ENCODE measurements at places on chromosomes 13 and 19.
A peak's percentile ranks its signal among the peaks of the same experiment; 100 is the strongest.

- no peak for DNase-seq
Measured at GRCh38 chr13:20713014-20713376, 9.5 kb downstream of the IL17D start.

DNA sequence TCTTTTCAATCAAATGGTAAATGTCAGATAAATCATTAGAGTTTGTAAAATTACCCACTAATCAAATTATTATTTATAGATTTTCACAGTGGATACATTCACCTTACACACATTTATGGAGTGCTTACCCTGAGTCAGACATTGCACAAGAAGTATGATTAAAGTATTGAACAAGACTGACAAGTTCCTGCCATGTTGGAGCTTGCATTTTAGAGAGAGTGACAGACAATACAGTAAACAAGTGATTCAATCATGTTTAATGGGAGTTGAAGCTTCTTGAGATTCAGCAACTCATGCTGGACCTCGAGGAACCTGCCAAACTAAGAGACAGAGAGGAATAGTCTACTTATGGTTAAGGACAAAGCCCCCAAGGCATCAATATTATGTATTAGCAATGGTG lies 487.8 kb downstream of the PCDH17 start:
- DNase-seq, result no peak

DNA sequence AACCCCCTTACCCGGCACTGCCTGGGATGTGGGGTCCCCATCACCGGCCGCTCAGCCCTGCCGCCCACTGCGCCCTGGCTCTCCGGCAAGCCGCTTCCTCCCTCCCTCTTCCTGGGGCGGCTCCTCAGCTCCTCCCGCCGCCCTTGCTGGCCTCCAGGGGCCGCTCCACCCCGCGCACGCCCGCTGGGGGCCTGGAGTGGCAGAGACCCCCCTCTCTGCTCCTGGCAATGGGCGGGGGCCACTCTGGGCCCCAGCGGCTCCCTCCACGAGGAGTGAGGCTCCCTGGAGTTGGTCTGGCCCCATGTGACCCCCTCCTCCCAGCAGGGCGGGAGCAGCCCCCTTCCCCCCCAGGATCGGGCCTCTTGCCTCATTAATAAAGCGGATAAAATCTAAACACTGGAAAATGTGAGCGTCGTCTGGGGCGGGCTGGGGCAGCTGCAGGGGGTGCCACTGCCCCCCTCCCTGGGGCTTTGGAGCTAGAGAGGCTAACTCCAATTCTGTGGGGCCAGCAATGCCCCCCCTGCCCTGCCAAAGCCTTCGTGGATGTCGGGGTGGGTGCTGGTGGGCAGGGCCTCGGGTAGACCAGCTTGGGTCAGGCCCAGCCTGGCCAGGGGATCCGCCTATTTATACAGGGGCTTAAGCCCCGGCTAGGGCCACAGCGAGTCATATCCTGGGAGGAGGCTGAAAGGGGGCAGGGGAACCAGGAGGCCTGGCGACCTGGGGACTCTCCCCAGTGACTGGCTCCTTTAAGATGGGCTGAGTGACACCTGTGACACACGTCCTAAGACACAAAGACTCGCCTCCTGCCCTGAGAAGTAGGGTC lies at the start of gene PTGER1:
Gene PTGER1 (minus strand): TSS at position 104 of the 823 bp plus-strand sequence. CDS start 1,034 bp downstream, outside the sequence.
- DNase-seq, result peak; percentile 44

DNA sequence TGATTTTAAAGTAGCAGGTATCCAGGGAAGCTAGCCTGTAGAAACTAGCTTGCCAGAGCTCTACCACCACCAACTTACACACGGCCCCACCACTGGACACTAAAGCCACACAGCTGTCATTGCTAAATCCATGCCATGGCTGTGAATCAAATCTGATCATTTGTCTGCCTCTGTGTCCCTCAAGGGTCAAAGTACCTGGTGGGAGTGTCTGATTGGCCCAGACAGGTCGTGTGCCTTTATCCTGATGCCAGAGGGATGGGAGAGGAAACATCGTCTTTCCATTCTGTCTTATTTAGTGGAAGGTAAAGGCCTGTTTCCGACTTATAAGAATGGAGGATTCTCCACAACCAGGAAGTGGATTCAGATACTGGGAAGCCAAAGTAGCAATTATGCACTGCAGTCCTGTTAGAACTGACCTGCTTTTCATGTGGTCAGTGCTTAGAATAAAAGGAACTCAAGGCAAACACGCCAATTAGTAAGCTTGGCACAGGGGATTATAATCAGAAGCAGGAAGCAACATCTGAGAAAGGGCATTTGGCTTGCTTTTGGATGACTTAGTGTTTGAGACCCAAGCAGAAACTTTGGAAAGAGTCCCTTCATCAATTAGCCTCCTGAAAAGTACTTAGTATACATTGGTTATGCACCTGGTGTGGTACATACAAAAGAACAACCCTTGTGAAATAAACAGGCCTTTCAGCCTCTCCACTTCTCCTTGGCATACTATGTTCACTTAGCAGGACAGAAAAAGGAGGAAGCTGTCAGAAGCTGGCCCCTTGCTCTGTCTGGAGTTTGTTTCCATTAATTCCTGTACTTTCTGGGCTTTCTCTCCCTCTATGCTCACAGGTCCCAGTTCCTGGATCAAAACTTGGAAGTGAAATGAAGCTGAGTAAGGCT lies 192.4 kb downstream of the NUFIP1 start:
- DNase-seq, result no peak

GRCh38 chr13:37473035-37473434 lies 125.5 kb downstream of the POSTN start:
- DNase-seq, result no peak

DNA sequence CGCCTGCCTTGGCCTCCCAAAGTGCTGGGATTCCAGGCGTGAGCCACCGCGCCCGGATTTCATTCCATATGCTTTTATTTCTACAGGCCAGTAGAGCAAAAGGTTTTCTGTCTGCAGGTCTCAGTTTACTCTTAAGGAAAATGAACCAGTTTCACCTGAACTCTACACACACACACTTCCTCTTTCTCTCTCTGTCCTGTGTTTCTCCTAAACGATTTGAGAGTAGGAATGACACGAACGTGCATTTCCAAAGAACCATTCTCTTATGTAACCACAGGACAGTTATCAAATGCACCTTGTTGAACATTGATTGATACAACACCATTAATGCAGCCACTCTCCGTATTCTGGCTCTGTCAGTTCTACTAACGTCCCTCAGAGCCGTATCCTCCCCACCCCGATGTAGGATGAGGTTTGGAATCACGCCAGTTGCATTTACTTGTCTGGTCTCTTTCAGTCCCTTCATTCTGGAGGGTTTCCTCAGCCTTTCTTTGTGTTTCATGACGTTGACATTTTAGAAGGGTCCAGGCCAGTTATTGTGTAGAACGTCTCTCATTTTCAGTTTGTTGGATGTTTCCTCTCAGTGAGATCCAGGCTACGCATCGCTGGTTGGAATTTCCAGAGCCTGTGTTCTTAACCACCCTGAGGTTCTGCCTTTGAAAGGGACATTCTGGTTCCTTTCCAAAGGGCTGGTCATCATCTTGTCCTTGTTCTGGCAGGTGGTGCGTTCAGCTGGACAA lies 36.0 kb downstream of the BICRA start:
- no peak for DNase-seq

GRCh38 chr19:12996406-12997094 lies 1.3 kb downstream of the NFIX start:
- no peak for DNase-seq

DNA sequence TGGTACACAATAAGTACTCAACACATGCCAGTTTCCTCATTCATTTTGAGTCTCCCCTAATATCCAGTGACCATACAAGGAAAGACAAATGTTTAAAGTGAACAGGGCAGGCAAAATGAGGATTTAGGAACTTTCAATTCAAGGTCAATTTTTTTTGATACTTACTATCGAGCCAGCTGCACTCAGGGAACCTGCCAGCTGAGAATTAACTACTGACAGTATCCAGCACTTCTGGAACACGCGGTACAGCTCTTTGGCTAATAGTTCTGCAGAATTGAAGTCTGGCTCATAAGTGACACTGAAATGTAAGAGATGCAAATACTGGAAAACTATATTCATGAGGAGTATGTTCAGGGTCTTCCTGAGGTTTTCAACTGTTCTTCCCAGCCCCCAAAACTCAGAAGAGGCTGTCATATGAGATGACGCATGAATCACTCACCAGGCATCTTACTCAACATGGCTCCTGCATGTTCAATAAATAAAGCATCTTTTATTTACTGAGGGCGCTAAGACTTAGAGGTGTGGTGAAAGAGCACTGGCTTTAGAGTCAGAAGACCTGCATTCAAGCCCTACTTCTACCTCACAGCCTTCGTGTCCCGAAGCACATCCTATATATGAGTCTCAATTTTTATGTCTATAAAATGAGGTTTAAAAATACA lies 25.6 kb downstream of the RUBCNL start:
- peak; percentile 42 for DNase-seq

Data from choroid plexus epithelial cell (primary cell).